Activated CD4-positive, alpha-beta memory T cell treated with anti-CD3 and anti-CD28 coated beads for 36 hours (primary cell): ENCODE measurements at places on chromosomes 5 and 9.
A peak's percentile ranks its signal among the peaks of the same experiment; 100 is the strongest.

DNA sequence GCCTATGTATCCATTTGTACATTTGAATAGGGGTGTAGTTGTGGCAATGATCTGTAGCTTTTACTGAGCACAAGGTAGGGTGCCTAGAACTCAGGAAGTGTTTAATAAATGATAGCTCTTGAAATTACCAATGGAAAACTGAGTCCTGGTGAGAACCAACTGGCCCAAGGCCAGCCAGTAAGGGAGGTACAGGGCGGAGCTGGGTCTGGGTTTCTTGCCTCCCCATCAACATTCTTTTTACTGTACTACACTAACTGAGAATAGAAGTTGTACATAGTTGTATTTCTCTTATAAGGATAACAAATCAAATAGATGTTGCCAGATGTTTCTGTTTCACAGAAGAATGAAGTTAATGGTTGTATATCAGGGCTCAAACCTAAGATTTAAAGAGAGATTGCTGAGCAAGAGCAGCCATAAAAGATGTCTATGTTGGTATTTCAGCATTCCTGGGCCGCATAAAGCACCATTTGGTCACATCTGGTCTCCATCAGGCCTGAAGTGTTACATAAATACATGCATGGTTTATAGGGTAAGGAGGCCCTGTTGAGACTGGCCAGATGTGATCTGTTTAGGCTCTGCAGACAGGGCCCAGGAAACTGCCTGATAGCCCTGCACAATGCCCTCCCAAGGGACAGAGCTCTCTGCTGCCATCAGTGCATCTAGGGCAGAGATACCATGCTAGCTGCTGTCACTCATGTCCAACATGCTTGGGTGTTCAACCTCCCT, 210.5 kb downstream of the NXNL2 start:
- no peak for DNase-seq

DNA sequence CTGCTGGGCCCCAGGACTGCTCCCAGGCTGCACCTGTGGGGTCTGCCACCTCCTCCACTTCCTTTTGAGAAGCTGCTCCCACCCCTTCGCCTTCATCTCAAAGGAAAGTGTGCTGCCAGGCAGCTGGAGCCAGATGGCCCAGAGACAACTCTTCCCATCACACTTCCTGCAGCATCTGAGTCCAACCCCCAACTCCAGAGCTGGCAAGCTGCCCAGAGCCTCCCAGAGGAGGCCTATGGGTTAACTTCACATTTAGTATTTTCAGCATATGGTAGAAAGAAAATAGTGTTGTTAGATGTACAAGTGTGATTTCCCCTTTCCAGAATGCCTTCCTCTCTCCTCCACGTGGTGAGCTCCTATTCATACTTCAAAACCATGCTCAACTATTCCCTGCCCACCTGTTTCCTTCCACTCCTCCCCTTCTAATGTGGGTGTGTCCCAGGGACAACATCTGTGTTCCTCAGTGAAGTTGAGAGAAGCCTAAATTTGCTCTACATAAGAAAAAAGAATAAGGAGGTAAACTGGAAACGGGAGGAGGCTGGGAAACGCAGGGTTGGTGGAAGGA, 38.6 kb upstream of the KCNMB1 start:
- no peak for DNase-seq

GRCh38 chr5:96415897-96416296, 17.2 kb downstream of the PCSK1 start:
- no peak for DNase-seq

DNA sequence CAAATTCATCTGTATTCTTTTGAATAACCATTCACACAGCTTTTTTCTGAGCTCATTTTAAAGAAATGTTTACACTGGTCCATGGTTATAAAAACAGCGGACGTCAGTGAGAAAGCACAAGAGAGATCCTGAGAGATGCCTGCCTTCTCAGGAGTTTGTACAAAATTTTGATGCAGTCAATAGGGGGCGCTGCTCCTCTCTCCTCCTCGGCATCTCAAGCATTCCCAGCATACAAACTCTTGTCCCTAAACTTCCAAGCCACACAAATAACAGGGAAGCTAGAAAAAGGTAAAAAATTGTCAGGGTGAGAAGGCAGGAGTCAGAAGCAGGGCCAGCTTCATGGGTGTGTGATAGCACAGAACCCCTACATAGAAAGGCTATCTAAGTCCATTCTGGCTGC, 11.2 kb upstream of the CCDC152 start:
- DNase-seq = peak; percentile 16

GRCh38 chr5:5675511-5675910, 253.0 kb downstream of the ICE1 start:
- DNase-seq = no peak

- DNase-seq = no peak
These were observed 54.2 kb upstream of the NCS1 start for GRCh38 chr9:130117816-130118632.

GRCh38 chr9:121019273-121019672, 30.8 kb downstream of the C5 start:
- no peak for DNase-seq

- no peak for DNase-seq
These were observed 243.9 kb downstream of the ARL15 start for GRCh38 chr5:54066433-54066832.

DNA sequence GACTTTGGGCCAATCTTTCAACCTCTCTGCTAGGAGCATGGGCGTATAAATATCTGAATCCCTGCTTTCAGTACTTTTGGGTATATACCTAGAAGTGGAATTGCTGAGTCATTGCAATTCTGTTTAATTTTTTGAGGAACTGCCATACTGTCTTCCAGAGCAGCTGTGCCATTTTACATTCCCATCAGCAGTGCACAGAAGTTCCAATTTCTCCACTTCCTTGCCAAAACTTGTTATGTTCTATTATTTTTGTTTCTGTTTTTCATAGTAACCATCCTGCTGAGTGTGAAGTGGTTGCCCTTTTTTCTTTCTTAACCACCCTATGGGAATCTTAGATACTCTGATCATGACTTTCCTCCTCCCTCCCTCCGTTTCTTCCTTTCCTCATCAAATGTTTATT, 11.1 kb upstream of the CCIN start:
- no peak for DNase-seq

- no peak for DNase-seq
These were observed 27.2 kb upstream of the MED10 start for GRCh38 chr5:6405591-6405990.

DNA sequence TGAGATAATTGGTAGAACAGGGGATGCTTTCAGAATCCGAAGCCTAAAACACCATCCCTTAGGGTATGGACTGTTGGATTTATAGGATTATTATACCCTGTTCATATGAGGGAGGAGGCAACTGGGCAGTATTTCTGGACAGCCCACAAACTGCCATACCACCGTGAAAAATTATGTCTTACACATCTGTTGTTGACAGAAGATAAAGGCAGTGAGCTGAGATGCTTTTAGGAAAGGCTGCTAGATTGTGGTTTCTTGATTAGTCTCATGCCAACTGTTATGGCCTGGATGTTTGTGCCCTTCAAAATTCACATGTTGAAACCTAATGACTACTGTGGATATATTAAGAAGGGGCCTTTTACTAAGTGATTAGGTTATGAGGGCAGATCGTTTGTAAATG, 83.7 kb upstream of the DHFR start:
- DNase-seq = no peak

- no peak for DNase-seq
These were observed 3.0 kb downstream of the NFIL3 start for GRCh38 chr9:91420501-91421127.

DNA sequence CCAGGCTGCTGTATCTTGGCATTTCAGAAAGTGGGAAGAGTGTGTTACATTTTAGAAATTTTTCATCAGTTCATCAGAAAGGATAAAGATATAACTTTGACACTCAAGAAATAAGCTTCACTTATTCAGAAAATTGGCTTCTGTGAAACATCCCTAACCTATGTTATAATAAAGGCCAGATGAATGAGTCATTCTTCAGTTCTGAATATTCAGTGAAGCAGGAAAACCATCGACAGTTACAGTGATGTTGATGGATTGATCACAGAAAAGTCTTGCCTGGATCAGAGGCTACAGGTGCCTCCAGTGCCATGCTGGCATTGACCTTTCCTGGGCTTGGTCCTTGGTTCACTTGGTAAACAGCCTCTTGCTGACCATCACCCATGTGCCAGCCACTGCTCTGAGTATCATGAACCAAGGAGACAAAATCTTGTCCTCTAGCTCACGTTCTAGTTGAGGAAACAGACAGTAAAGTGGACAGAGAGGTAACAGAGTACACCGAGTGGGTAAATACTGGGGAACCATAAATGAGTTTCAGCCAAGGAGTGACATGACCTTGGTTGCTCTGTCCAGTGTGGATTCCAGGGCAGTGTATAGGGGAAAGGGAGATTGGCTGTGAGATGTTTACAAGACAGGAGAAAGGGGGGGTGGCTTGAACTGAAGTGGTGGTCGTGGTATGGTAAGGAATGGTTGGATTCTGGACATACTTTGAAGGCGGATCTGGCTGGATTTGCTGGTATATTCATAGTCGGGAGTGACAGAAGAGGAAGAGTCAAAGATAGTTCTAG, 98.6 kb downstream of the AMBP start:
- DNase-seq = no peak

DNA sequence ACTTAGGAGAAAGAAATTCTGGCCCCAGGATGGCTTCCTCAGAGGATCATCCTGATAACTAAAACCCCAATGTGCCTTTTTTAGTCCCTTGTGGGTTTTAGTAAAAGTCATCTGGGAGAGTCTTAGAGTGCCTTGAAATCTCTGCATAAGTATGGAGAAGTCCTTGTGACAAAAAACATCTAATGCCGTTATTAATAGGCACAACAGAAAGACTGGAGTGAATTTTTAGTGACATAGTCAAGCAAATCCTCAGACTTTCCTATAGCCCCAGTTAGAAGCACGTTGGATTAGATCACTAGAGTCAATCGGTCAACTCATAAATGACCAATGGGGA, 108.2 kb upstream of the MPDZ start:
- DNase-seq = no peak

DNA sequence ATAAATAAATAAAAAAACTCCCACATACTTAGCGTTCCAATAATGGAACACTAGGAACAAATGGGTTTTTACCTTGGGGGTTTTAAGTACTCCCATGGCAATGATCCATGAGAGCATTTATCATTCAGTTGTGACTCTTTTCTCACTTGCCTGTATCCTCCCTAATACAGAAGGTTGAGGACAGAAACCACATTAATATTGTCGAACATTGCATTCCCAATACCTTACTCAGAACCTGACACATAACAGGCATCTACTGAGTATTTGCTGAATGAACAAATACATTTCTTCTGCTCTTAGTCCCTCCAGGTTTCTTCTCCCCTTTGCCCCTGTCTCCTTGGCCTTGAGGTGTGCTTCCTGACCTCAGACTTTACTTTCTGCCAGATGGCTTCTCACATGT, 175.9 kb downstream of the CEMIP2 start:
- DNase-seq = no peak

DNA sequence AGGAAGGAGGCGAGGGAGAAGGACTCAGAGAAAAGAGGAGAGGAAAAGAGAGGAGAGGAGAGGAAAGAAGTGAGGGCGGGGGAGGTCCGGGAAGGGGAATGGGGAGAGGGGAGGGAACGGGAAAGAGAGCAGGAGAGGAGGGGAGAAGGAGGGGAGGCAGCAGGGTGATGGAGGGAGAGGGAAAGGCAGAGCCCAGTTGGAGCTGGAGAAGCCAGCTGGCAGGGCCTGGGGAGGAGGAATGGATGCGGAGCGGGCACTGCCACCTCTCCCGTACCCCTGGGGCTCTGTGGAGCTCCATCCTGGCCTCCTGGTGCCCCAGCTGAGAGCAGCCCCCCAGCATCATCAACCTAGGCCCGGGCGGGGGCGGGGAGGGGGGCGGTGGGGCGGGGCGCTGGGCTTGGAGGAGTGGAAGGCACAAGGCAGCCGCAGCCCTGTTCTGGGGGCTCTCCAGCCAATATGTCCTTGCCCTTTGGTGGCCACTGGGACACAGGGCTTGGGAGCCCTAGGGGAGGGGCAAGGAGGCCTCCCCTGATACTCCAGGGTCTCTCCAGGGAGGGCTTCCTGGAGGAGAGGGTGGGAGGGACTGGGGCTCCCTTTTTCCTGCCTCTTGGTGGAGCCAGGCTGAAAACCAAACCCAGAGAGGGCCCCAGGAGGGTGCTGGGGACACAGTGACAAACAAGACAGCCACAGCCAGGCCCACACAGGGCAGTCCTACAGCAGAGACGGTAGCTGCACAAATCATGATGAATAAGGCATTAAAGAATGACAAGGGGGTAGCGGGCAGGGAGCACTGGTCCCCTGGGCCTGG, 123.7 kb downstream of the C9orf50 start:
- no peak for DNase-seq

DNA sequence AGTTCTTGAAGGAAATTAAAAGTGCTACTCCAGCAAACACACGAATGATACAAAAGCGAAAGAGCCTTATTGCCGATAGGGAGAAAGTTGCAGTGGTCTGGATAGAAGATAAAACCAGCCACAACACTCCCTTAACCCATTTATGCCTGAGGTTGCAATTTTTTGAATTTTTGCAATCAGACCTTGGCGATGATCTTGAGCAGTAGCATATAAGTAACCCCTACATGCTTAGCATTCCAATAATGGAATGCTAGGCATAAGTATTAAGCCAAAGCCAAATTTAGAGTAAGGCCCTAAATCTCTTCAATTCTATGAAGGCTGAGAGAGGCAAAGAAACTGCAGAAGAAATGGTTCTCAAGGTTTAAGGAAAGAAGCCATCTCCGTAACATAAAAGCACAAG, 153.5 kb downstream of the SLC28A3 start:
- DNase-seq = no peak

- peak; percentile 7 for DNase-seq
These were observed 61.7 kb upstream of the UBAC1 start for GRCh38 chr9:136022731-136023409.
